Endothelial cell (in vitro differentiated cells): ENCODE measurements at places on chromosomes 6 and 20. TPM values are rescaled to one million over a fixed set of nuclear protein-coding genes. Genes with fewer than 3 reads are reported as not detected.

The ATP6V1G2 gene
- 1.8 TPM for total RNA-seq

The SLC26A8 gene
- 0.97 TPM for total RNA-seq

The EPPIN gene
- not detected for total RNA-seq

The PKIB gene
- total RNA-seq: 38.5 TPM

The BACH2 gene
- 3.9 TPM for total RNA-seq

The LTA gene
- not detected for total RNA-seq

The VSX1 gene
- total RNA-seq: not detected

The EDN1 gene
- total RNA-seq: 8.3 TPM

The MYH7B gene
- total RNA-seq: 0.51 TPM

The TBX18 gene
- total RNA-seq: 9.4 TPM

The OR2H1 gene
- not detected for total RNA-seq

The COL19A1 gene
- 0.33 TPM for total RNA-seq

The NCOA5 gene
- 34.9 TPM for total RNA-seq

The FBXO9 gene
- 61.5 TPM for total RNA-seq

The PLEKHG1 gene
- 135 TPM for total RNA-seq

The SAMD10 gene
- total RNA-seq: 5.0 TPM

The HLA-DMB gene
- 1.3 TPM for total RNA-seq

The EFCAB8 gene
- 1.1 TPM for total RNA-seq

The TFAP2B gene
- total RNA-seq: not detected

The CD93 gene
- 139 TPM for total RNA-seq

The ACTL10 gene
- not detected for total RNA-seq

The ZBTB46 gene
- 42.1 TPM for total RNA-seq

The SUN5 gene
- not detected for total RNA-seq

The FAM209B gene
- total RNA-seq: 0.56 TPM

The FAM50B gene
- 3.8 TPM for total RNA-seq

The ADGRF5 gene
- 250 TPM for total RNA-seq

The TDRD6 gene
- 0.21 TPM for total RNA-seq

The ASIP gene
- not detected for total RNA-seq

The PDYN gene
- total RNA-seq: not detected

The ZSCAN23 gene
- 6.8 TPM for total RNA-seq

The SIRPB2 gene
- total RNA-seq: 41.5 TPM

The TFAP2C gene
- total RNA-seq: 0.82 TPM

The BPHL gene
- 35.4 TPM for total RNA-seq

The KHDC1L gene
- total RNA-seq: not detected

The NOTCH4 gene
- 151 TPM for total RNA-seq

The CNKSR3 gene
- total RNA-seq: 9.7 TPM

The RSPO3 gene
- 0.59 TPM for total RNA-seq

The LGSN gene
- not detected for total RNA-seq

The PTGIS gene
- 12.2 TPM for total RNA-seq

The TFEB gene
- 10.4 TPM for total RNA-seq

The MLN gene
- not detected for total RNA-seq

The ULBP1 gene
- total RNA-seq: 24.8 TPM

The RIPOR2 gene
- total RNA-seq: 1.1 TPM

The TREM1 gene
- 0.38 TPM for total RNA-seq

The PXT1 gene
- not detected for total RNA-seq

The CST2 gene
- not detected for total RNA-seq

The KCNK16 gene
- total RNA-seq: not detected

The TINAG gene
- not detected for total RNA-seq

The GDAP1L1 gene
- total RNA-seq: 1.7 TPM

The ANKRD6 gene
- 70.9 TPM for total RNA-seq

The ANKRD66 gene
- total RNA-seq: not detected

The TUBB1 gene
- total RNA-seq: not detected

The NEURL2 gene
- 3.6 TPM for total RNA-seq

The TRIM10 gene
- total RNA-seq: not detected

The IMPG1 gene
- not detected for total RNA-seq

The TIAM2 gene
- 21.1 TPM for total RNA-seq

The COL11A2 gene
- 127 TPM for total RNA-seq

The CD24 gene
- total RNA-seq: 796 TPM

The SLCO4A1 gene
- total RNA-seq: 1.4 TPM
